ENCODE measurements at places on chromosomes 11 and 22.

GRCh38 chr22:34588871-34589545 is 476.9 kb upstream of the ISX start:
- DNase-seq = no peak

GRCh38 chr11:64834723-64835615 is 9.5 kb downstream of the CDC42BPG start:
- DNase-seq = no peak

DNA sequence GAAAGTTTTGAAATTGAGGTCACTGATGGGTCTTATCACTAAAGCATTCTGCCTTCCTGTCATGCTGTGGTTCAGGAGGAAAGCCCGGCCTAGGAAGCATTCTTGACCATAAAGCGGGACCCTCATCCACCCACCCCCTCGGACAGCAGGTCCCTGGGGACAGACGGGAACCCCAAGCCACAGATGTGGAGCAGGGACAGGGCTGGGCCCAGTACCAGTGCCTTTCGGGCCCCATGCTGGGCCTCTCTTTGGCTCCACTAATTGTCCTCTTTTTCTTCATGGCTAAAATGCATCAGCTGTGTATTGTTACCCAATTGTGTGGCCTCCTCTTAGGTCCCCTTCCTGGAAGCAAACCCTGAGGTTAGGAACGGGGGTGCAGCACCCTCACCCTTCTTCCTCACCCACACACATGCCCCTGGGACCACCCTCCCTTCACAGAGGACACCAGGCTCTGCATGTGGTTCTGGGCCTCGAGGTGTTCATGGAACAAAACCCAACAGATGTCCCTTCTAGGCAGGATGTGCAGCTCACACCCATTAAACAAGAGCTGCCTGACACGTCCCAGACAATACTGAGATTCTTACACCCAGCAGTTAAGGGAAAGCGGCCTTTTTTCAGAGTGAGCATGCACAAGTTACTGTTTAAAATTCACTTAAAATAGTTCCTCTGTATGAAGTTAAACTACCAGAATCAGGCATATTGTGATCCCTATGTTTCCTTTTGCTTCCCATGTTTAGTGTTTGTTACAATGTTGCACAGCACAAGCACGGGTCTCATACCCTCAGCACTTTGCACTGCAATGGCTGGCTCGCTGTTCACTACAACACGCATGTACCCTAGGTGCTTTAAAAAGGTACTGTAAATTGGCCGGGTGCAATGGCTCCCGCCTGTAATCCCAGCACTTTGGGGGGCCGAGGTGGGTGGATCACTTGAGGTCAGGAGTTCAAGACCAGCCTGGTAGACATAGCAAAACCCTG is 807.6 kb downstream of the BRD1 start:
- no peak for DNase-seq

- no peak for DNase-seq
These were observed 5.7 kb upstream of the SMARCB1 start for GRCh38 chr22:23781065-23781464.

DNA sequence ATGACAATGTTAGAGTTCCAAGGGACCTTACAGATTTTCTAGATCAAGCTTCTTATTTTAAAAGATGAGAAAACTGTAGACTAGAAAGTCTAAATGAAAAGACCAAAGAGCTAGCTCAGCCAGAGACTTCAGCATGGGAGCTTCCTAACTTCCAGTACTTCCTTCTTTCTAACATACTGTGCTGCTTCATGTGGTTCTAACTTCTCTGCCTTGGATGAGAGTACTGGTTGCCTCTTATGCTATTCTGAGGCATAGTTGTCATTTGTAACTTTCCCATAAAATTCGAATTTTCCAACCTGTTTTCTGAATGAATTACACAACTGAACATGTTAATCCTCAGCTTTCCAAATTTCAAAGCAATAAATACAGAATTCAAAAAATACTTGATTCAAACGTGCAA is 1.8 kb downstream of the MTMR2 start:
- no peak for DNase-seq

DNA sequence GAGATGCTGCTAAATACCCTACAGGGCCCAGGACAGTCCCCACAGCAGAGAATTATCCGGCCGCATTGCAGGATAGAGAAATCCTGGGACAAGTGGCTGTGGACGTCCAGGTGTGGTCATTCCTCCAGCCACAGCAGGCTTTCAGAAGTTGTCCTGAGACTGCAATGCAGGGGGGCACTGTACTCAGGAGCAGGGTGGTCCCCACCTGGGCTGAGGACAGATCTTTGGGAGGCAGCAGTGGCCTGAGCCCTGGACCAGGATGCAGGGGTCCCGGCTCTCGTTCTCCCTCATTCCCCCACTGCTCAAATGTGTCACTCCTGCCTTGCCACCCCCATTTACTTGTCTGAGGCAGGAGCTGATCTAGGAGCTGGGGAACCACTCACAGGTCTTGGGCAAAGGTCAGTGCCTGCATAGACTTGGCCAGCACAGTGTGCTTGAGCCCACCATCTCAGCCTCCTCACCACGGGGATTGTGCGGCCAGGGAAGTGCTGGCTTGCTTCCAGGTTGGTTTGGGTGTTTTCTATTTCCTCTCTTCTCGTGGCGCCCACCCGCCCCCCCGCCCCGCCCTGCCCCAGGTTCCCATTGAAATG is 15.3 kb downstream of the LINC01488 start:
- no peak for DNase-seq

GRCh38 chr11:67238894-67239782 is 27.1 kb upstream of the GRK2 start:
- no peak for DNase-seq

- DNase-seq = no peak
These were observed 81.4 kb downstream of the KCNQ1 start for GRCh38 chr11:2525941-2526807.

DNA sequence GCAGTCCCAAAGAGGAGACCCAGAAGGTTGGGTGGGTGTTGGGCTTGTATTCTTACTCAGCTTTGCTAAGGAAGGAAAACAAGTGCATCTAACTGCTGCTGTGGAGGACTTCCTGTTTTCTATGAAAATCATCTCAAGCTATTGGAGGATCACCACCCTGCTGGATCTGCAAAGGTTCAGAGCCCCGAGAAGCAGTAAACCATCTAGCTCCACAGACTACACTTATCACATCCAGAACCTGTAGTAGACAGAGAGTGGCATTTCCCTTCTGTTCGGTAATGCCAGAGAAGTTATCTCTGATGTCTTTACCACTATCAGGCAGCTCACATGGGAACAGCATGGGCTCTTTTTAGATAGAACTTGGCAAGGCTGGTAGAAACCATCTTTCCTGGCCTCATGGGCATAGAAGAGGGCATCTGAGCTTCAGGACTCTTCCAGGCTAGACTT is 21.7 kb downstream of the KCNJ1 start:
- no peak for DNase-seq

- peak; percentile 26 for DNase-seq
These were observed 28.2 kb downstream of the DBX1 start for GRCh38 chr11:20131788-20132666.

- no peak for DNase-seq
These were observed 7.6 kb downstream of the NECTIN1 start for GRCh38 chr11:119721129-119722120.

DNA sequence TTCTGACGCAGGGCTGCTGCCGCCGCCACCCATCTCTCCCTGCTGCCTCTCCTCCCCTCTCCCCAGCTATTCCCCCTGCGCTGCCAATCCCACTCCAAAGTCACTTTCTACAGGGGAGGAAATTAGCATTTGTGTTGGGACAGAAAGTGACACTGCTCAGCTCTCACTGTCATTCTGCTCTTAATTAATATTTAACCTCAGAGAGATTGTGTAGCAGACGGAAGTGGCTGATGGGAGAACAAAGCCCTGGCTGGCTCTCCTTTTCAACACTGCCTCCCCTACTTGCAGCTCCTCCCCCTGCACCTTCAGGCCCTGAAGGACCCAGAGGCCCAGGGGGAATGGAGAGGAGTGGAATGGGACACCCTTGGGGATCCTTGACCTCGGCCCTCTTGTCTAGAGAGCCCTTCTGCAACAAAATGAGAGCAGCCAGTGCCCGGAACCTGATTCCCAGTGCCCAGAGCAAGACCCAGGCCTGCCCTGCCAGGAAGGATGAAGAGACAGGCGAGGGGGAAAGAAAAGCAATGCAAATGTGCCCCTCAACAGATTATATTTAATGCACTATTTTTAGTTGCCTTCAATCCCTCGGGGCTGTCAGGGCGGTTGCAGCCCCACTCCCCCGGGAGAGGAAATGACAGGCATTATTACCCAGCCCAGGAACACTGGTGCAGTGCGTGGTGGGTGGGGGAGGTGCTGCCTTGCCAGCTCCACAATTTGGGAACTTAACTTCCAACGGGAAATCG is 14.6 kb upstream of the NRGN start:
- DNase-seq = no peak

DNA sequence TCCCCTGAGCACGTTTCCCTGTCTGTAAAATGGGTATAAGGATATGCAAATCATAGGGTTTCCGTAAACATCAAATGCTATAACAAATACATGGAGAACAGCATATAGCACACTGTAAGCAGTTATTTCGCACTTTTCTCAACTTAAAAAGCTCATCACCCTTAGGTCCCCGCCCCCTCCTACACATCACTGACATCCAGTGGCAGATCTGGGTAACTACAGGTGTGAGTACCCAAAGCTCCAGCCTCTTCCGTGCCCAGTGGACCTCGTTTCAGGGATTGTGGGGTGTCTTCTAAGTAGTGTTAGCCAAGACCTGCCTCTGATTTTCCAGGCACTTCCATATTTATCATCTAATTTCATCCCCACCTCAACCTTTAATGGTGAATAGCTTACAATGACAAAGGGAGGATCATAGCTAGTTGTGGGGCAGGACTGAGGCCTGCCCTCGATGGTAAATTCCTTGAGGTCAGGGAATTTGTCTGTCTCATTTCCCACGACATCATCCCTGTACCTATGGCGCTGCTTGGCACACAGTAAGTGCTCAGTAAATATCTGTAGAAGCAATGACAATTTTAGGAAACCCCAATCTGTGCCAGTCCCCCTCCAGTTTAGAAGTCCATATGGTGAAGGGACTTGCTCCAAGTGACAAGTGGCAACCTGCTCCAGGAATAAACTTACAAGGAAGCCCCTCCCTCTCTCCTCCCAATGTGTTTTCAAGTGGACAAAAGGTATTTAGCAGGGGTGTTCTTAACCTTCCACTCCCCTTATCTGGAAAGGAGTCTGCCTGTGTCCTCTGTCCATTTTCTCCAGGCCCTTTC is 340.5 kb downstream of the TENM4 start:
- no peak for DNase-seq

- DNase-seq = no peak
These were observed 8.4 kb downstream of the UCP3 start for GRCh38 chr11:74000307-74001133.

- DNase-seq = no peak
These were observed 648.7 kb upstream of the CCDC179 start for GRCh38 chr11:23509023-23509422.

DNA sequence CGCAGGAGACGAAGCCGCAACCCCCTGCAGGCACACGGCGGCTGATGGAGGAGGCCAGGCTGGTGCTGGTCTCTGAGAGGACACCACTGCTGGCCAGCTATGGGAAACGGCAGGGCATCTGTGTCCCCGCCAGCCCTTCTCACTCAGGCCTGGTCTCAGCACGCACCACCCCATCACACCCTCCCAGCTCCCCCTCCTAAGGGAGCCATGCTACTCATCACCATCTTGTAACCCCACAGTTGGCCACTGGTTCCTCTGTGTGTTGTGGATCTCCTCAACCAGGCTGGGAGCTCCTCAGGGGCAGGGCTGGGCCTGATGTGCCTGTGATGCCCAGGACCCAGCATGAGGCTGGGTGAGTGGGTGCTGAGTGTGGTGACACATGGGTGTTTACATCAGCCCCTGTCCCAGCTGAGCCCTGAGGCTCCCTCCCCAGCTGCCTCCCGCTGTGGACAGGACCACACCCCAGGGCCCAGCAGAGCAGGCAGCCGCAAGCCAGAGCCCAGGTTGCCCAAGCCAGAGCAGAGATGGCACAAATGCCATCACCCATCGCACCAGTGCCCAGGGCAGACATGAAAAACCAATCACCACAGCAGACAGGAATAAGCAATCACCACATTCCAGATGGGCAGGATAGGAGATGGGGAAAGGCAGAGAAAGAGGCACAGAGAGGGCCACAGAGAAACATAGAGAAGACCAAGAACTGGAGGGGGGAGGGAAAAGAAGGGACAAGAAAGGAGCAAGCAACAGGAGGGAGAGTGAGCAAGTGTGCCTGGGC is 8.2 kb downstream of the ARVCF start:
- no peak for DNase-seq

GRCh38 chr22:17958166-17958565 is 66.2 kb downstream of the MICAL3 start:
- DNase-seq = no peak

GRCh38 chr11:37666960-37667359 is 1068.9 kb upstream of the RAG2 start:
- DNase-seq = no peak

- no peak for DNase-seq
These were observed 87.1 kb upstream of the YWHAH start for GRCh38 chr22:31857247-31857646.

GRCh38 chr22:36405221-36405661 is 17.5 kb upstream of the MYH9 start:
- no peak for DNase-seq

DNA sequence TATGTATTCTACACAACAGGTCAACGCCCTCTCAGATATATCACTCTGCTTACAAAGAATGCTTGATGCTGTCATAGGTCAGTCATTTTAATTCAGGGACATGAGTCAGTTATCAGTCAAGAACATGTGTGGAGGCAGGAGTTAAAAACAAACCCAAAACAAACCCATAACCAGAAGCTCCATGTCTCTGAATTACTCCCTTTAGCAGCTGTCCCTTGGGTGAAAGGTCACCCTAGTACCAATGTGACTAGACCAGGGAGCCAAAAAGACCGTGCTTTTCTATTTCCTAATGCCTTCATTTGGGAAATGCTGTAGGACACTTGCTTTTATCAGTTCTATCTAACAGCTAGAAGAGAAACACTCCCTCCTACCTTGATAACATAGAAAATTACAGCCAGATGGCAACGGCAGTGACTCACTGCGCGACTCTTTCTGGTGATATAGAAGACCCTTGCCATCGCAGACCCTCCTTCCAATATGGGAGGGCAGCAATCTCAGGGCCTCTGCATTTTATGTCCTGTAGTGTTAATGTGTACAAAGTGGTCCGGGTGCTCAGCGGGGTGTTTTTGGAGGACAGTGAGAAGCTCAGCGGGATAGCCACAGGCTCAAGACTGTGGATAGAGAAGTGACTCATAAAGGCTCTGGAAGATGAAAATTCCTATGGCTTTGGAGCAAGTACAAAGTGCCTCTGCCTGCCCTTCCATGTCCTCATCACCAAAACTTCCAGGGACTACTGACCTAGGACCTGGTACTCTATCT is 24.8 kb downstream of the APOL5 start:
- DNase-seq = no peak

All from CD4-positive, alpha-beta memory T cell (primary cell).